ENCODE measurements at places on chromosomes 4 and X. TPM values are rescaled to one million over a fixed set of nuclear protein-coding genes. Genes with fewer than 3 reads are reported as not detected.

Gene OPRPN
- total RNA-seq = not detected

Gene SRPX2
- 1.7 TPM for total RNA-seq

Gene OTUD6A
- not detected for total RNA-seq

Gene GLOD5
- total RNA-seq = not detected

Gene GPR143
- 0.60 TPM for total RNA-seq

Gene KCNE5
- 0.12 TPM for total RNA-seq

Gene VCX2
- not detected for total RNA-seq

Gene CD38
- 1.6 TPM for total RNA-seq

Gene MAGEA2B
- total RNA-seq = not detected

Gene BGN
- 113 TPM for total RNA-seq

Gene ZNF630
- total RNA-seq = 1.4 TPM

Gene HGFAC
- not detected for total RNA-seq

Gene PDGFC
- total RNA-seq = 10.8 TPM

Gene KLF8
- total RNA-seq = 1.7 TPM

DNA sequence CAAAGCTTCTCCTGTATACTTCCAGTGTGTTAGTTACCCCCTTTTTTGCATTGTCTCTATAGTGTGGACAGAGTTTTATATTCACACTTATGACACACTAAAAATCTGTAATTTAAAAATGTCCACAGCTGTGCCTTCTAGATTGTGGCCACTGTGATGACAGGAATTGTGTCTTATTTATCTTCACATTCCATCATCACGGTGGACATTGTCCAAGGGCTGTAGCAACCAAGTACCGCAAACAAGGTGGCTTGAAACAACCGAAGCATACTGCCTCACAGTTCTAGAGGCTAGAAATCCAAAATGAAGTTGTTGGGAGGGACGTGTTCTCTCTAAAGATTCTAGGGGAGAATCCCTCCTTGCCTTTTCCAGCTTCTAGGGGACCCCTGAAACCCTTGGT is 32.3 kb downstream of the CHRNA9 start:
- no peak for DNase-seq
- no peak overlapping the region for H3K4me3 ChIP-seq
- H3K27ac ChIP-seq = no peak overlapping the region

DNA sequence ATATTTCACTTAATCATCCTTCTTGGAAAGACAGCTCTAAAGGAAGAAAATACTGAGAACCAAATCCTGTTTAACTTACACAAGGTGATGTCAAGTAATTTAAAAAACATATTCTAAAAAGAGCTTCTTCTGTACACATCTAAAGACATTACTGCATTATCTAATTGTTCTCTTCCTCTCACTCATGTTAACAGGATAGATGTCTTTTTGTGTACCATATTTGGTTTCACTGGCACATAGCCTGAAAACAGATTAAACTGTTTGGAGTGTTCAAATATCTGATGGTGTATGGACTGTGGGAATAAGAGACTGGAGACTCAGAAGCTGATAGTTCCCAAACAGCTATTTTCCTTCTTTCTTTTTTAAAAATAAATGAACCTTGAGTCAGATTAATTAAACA is 213.3 kb upstream of the MAB21L2 start:
- DNase-seq = no peak
- H3K27me3 ChIP-seq = no peaks in the 10 kb centered on the region
- no peaks in the 10 kb centered on the region for H3K36me3 ChIP-seq
- no peaks in the 10 kb centered on the region for H3K4me1 ChIP-seq

GRCh38 chr4:138869631-138870030 is 145.9 kb upstream of the NOCT start:
- H3K4me1 ChIP-seq = no peaks in the 10 kb centered on the region
- no peaks in the 10 kb centered on the region for H3K36me3 ChIP-seq
- H3K27me3 ChIP-seq = no peaks in the 10 kb centered on the region
- no peak for DNase-seq
- no peak overlapping the region for H3K4me3 ChIP-seq

DNA sequence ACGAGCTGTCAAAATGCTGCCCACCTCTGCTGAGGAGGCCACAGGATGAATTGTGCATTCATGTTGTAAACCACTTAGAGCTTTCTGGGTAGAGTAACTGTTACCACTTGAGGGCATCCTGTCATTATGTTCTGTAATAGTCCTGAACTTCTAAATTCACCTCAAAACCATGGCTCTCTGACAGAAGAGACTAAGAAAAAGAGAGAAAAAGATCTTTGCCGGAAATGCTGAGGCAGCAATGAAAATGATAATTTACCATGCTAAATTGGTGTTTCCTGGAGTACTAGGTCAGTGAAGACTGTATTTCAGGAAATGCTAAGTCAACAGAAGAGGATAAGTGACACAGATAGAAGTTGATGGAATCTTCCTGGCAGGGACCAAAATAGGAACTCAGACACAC is 942.3 kb upstream of the SLIT2 start:
- DNase-seq = no peak
- H3K27ac ChIP-seq = no peak overlapping the region
- H3K4me1 ChIP-seq = no peaks in the 10 kb centered on the region
- H3K27me3 ChIP-seq = no peaks in the 10 kb centered on the region
- H3K36me3 ChIP-seq = no peaks in the 10 kb centered on the region
- H3K4me3 ChIP-seq = no peak overlapping the region

DNA sequence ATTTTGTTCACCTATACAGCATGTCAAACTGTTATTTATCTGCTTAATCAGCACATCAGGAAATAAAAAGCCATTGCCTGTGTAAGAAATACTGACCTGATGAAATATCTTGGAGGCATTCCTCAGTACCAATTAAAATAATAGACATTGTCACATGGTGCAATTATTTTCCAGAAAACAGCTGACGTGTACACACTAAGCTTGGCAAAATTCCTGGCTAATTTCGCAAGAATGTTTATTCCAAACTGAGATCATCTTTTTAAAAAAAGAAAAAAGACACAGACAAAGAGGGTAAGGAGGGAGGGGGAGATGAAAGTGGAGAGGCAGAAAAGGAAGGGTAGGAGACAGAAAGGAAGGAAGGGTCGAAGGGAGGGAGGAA is 61.9 kb upstream of the NFKB1 start:
- peak overlapping the region; percentile 34 for H3K27ac ChIP-seq
- H3K27me3 ChIP-seq = no peaks in the 10 kb centered on the region
- no peak overlapping the region for H3K4me3 ChIP-seq
- H3K36me3 ChIP-seq = no peaks in the 10 kb centered on the region
- DNase-seq = peak; percentile 30

- no peaks in the 10 kb centered on the region for H3K36me3 ChIP-seq
- H3K27ac ChIP-seq = no peak overlapping the region
- no peaks in the 10 kb centered on the region for H3K27me3 ChIP-seq
- no peak overlapping the region for H3K4me3 ChIP-seq
- no peak for DNase-seq
- no peaks in the 10 kb centered on the region for H3K4me1 ChIP-seq
These were observed 201.2 kb upstream of the DIPK2B start for GRCh38 chrX:45401923-45402322.

DNA sequence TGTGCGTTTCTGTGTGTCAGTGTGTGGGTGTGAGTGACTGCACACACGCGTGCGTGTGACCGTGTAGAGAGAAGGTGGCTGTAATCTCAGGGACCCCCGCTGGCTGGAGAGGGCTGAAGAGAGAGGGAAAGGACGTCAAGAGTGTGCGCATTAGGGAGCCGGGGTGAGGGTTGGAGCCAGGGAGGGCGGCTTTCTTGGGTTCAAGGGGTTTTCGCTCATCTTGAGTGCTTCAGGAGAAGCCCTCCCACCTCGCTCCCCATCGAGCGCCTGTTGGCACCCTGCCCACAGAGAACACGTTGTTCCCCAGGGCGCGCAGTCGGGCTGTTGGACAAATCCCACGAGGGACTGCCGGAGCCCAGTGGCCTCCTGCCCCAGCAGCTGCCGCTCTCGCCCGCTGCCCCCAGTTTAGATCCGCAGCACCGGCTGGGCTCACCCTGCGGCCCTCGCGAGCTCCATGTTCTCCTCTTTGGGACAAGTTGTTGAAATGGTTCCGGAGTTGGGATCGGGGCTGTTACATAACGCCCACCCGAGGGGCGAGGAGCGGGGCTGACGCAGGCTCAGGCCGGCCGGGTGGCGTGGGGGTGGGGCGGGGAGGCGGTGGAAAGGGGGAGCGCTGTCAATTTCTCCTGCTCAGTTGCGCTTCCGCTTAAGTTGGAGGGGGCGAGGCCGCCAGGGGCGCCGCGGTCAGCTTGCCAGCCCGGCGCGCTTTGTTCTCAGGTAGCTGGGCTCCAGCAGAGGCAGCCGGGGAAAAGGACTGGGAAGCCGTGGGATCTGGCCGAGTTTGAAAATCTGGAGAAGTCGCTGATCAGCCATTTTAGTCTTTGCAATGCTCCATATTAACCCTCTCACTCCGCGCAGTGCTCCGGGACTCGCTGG is 1.6 kb downstream of the GRIA2 start:
- peak overlapping the region; percentile 16 for H3K4me3 ChIP-seq
- peaks cover 24% of the 10 kb centered on the region for H3K27me3 ChIP-seq
- H3K4me1 ChIP-seq = no peaks in the 10 kb centered on the region
- H3K36me3 ChIP-seq = no peaks in the 10 kb centered on the region
- DNase-seq = no peak

DNA sequence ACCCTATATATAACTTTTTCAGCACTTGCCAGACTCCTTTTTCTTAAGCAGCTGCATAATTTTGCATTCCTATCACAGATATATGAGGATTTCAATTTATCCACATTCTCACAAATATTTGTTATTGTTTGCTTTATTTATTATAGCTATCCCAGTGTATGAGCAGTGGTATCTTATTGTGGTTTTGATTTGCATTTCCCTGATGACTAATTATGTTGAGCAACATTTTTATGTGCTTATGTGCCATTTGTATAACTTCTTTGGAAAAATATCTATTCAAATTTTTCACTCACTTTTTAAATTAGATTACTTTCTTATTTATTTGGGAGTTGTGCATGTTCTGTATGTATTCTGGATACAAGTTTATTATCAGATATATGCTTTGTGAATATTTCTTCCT is 361.9 kb downstream of the KCTD8 start:
- no peaks in the 10 kb centered on the region for H3K4me1 ChIP-seq
- no peak overlapping the region for H3K27ac ChIP-seq
- no peak for DNase-seq
- H3K27me3 ChIP-seq = no peaks in the 10 kb centered on the region
- no peaks in the 10 kb centered on the region for H3K36me3 ChIP-seq
- H3K4me3 ChIP-seq = no peak overlapping the region

DNA sequence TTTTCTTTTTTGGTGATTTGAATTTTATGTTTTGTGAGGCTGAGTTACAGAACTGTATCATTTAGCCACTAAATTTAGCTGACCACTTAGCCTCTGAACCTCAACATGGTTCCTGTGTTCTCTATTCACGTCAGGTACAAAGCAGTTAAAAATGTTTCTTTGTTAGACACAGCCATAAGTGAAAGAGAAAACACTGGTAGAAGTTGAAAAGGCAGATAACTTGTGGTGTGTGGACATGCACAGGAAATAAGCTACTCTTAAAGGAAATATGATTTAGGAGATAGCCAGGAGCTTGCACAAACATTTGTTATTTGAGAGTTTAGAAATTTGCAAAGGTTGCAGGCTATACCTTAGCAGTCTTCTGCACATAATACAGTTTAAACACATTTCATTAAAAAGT is 171.0 kb upstream of the RPS6KA3 start:
- no peaks in the 10 kb centered on the region for H3K27me3 ChIP-seq
- no peaks in the 10 kb centered on the region for H3K36me3 ChIP-seq
- no peaks in the 10 kb centered on the region for H3K4me1 ChIP-seq
- no peak overlapping the region for H3K4me3 ChIP-seq
- no peak overlapping the region for H3K27ac ChIP-seq
- no peak for DNase-seq

GRCh38 chr4:93416344-93417128 is 412.0 kb upstream of the ATOH1 start:
- DNase-seq = no peak
- H3K4me1 ChIP-seq = no peaks in the 10 kb centered on the region
- no peak overlapping the region for H3K4me3 ChIP-seq
- H3K36me3 ChIP-seq = no peaks in the 10 kb centered on the region
- no peaks in the 10 kb centered on the region for H3K27me3 ChIP-seq
- no peak overlapping the region for H3K27ac ChIP-seq

GRCh38 chrX:50407976-50408375 is 62.6 kb downstream of the DGKK start:
- no peaks in the 10 kb centered on the region for H3K4me1 ChIP-seq
- no peaks in the 10 kb centered on the region for H3K27me3 ChIP-seq
- no peaks in the 10 kb centered on the region for H3K36me3 ChIP-seq
- no peak overlapping the region for H3K27ac ChIP-seq

- H3K27ac ChIP-seq = no peak overlapping the region
- DNase-seq = no peak
- H3K4me3 ChIP-seq = no peak overlapping the region
- H3K27me3 ChIP-seq = no peaks in the 10 kb centered on the region
These were observed 182.1 kb upstream of the MAP3K15 start for GRCh38 chrX:19697416-19697815.

GRCh38 chr4:170083541-170083940 is 6.2 kb downstream of the AADAT start:
- no peaks in the 10 kb centered on the region for H3K27me3 ChIP-seq
- H3K4me3 ChIP-seq = no peak overlapping the region
- no peak for DNase-seq
- no peaks in the 10 kb centered on the region for H3K36me3 ChIP-seq

DNA sequence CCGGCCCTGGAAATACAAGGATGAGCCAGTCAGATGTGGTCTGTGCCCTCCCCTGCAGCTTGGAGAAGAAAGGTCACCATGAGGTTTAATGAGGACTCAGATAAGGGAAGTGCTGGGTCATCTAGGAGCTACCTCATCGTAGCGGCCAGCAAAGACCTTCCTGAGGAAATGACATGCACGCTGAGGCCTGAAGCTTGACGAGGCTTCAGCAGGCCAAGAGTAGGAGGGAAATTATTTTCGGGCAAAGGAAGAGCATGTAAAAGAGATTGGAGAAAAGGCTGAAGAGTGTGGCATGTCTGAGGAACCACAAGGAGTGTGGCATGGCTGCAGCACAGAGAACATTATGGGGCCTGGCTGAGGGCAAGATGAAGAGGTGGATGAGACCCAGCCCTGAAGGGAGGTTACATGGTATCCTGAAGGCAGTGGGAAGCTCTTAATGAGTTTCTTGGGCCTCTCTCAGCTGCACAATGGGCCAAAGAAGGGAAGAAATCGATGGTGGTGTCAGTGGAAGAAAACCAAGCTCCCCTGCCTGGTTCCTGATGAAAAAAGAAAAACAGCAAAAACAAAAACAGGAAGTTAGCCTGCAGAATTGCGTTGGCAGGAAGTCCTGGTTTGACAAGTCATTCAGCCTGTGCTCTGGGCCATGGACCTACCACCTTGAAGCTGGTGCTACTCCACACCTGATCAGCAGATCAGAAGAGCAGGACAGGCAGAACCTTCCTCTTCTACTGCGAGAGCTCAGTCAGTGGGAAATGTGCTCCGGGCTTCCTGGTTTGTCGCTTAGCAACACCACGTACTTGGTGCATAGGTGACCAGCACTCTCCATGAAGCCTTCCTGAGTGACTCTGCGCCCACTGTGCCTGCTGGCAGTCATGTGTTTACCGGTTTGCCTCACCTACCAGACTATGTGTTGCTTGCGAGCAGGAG is 134.5 kb upstream of the KLF3 start:
- no peaks in the 10 kb centered on the region for H3K27me3 ChIP-seq
- H3K4me1 ChIP-seq = no peaks in the 10 kb centered on the region
- no peaks in the 10 kb centered on the region for H3K36me3 ChIP-seq
- peak overlapping the region; percentile 90 for H3K27ac ChIP-seq
- no peak overlapping the region for H3K4me3 ChIP-seq
- no peak for DNase-seq

Measured in pancreas (tissue), 10 donors.